ENCODE measurements at places on chromosomes 5 and 9.

DNA sequence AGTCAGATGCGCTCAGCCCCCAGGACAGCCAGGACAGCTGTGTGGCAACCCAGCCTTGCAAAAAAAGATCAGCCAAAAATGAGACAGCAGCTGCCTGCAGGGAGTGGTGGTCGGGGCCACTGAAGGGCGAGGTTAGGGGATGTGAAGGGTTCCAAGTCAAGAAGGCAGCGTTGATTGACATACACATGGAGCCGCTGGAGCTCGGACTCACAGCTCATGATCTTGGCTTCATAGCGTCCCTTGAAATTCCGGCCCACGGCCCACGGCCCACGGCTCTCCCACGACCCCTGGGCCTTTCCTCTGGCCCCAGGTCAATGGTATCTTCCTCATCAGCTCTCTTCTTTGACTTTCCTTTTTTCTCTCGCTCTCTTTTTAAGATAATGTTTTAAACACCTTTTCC lies 390.0 kb upstream of the IRX4 start:
- no peak for DNase-seq

GRCh38 chr5:150303660-150304386 lies 1.1 kb upstream of the ARSI start:
- no peak for DNase-seq

DNA sequence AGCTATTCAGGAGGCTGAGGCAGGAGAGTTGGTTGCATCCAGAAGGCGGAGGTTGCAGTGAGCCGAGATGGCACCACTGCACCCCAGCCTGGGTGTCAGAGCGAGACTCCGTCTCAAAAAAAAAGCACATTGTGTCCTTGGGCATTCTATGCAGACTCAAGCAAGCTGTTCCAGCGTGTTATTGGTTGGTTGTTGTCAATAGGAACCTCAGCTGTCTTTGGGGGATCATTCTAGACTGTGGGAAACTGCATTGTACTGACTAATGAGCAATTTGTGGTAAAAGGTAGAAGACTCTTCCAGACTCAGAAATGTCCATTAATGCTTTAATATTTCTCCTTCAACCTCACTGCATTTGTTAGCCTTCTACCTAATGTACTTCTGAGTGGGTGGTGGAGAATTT lies 379.5 kb upstream of the GRAMD2B start:
- DNase-seq: no peak

GRCh38 chr5:158718738-158719505 lies 380.8 kb downstream of the EBF1 start:
- no peak for DNase-seq

DNA sequence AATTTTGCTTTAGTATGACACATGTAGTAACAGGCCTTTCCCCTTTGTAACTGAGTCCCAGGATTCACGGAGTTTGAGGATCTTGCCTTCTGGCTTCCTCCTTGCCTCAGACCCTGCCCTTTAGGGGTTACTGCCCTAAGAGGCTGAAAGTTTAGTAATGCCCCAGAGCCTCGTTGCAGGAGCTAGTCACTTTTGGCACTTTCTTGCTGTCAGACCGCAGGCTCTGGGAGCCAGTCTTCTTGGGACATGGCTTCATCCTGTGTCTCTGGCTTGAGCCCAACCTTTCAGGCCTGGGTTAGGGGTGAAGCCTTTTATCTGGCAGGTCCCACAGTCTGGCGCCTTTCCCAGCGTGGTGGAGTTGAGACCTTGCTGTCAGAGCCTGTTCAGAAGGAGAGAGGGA lies 185.6 kb upstream of the DMRT1 start:
- DNase-seq: no peak

GRCh38 chr9:136854113-136854841 lies 2.1 kb downstream of the MAMDC4 start:
- DNase-seq: no peak

- DNase-seq: no peak
Measured at GRCh38 chr5:98921947-98922505, 6.8 kb downstream of the CHD1 start.

- DNase-seq: no peak
Measured at GRCh38 chr5:96565582-96566265, 96.5 kb upstream of the CAST start.

DNA sequence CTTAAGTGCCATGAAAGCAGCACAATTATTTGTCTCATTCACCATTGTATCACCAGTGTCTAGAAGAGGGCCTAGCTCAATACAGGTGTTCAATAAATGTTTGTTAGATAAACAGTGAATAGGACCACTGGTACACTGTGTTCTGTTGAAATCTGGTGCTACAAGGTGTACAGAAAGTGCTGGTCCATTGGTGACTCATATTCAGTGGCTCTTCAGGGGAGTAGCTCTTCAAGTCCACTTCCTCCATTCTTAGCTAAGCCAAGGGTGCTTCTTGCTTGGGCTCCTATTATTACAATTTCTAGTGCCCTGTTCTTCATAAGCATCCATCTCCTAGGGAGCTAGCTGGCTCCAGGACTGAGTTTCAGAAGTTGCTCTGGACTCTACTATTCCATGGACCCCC lies 6.4 kb upstream of the FCHO2 start:
- no peak for DNase-seq

- peak; percentile 16 for DNase-seq
Measured at GRCh38 chr5:132009706-132010405, 1.6 kb downstream of the ACSL6 start.

DNA sequence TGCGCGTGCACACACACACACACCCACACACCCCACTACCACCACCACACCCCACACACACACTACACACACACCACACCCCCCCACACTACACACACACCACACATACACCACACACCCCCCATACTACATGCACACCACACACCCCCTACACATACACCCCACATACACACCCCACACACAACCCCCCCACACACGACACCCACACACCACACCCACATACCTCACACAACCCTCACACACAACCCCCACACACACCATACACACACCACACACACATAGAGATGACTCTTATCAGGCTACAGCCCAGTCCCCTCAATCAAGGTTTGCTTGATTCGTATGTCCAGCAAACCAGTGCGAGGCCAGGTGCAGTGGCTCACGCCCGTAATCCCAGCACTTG lies 25.7 kb downstream of the SLC46A2 start:
- no peak for DNase-seq

- no peak for DNase-seq
Measured at GRCh38 chr5:6194906-6195612, 183.3 kb downstream of the MED10 start.

- DNase-seq: no peak
Measured at GRCh38 chr9:123174887-123175518, 93.4 kb downstream of the STRBP start.

GRCh38 chr9:33785914-33786313 lies 9.4 kb upstream of the PRSS3 start:
- no peak for DNase-seq

DNA sequence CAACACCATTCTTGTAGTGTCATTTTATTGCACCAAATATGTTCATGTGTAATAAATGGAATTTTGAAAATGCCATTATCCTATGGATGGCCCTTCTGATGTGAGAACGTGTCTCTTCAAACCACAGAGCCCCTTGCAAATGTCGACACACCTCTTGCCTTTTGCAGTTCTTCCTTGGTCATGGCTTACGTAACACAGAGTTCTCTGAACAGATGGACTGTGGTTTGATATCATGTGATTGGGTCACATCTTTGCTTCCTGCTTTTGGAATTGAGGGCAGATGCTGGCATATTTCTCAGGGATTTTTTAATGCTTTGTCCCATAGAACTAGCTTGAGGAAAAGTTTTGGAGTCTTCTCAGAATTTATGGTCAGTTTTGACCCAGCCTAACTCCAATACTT lies 4.6 kb downstream of the TGFBR1 start:
- no peak for DNase-seq

DNA sequence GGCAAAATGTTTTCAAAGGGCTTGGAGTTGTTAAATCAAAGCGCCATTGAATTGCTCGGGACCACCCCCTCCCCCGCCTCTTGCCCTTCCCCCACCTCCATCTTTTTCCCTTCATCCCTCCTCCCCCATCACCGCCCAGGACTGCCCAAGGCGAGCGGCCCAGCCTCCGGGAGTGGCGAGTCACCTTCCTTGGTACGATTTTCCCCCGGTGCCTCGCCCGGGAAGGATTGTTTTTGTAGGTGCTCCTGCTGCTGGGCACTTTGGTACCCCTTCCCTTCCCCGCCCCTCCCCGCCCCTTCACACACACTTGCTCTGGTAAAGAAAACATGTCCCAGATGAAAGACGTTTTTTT lies 61.2 kb downstream of the TMEM174 start:
- DNase-seq: no peak

- DNase-seq: no peak
Measured at GRCh38 chr5:14109041-14109747, 33.9 kb upstream of the TRIO start.

DNA sequence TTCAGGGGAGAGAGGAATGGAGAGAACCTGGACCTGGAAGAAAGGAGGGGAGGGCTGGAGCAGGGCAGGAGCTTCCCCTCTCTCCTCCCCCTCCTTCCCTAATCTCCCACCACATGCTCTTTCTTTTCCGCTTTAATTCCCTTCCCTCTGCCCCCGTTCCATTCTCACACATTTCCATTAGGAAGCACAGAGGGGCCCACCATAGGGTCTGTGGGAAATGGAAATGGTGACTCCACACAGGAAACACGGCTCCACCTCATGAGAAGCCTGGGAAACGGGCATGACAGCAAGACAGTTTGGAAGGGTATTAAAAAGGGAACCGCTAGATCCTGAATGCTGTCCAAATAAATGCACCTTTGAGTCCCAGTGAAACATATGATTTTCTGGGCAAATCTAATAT lies 64.9 kb upstream of the ENTREP1 start:
- no peak for DNase-seq

DNA sequence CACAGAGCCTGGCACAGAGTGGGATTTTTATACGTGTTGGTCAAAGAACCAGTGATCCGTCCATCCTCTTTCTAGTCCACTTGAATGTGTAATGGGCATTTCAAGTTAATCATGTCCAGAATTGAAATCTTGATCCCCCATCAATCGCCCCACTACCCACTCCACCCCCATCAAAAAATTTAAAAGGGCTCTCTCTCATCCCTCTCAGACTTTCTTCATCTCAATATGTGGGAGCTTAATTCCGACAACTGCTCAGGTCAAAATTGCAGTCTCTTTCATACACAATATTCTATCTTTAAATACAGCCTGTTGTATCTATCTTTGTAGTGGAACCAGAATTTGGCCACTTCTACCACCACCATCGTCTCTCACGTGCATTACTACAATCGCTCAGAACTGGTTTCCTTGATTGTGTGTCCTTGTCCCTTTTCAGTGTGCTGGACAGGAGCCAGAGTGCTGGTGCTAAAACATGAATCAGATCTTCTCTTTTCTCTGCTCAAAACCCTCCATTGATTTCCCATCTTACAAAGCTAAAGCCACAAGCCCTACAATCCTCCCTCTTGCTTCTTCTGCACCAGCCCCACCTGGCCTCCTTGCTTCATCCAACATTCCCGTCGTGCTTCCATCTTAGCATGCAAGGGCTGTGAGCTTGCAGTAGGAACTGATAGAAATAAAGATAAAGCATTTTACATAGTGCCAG lies 786 bp upstream of the KIF3A start:
- no peak for DNase-seq

DNA sequence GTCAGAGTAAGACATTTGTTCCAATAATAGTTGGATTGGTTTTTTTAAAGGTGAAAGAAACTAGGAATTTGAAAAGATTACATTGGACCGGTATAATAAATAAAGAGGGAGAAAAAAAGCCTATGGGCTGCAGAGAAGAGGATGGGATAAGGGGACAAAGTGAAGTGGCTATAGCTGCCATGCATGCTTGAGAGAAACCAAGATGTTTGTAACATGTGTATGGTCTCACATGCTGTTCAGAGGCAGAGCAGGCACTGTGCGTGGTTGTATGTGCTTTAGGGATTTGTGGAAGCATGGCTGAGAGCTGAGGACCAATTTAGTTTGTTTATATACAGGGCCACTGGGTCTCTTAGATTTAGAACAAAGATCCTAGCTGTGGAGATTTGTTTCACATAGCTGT lies 32.7 kb downstream of the LNPEP start:
- DNase-seq: no peak

Measured in activated naive CD4-positive, alpha-beta T cell treated with anti-CD3 and anti-CD28 coated beads, Interleukin-2, amount 10 ng/mL, durations not matched to agents 7 days and 5 days (primary cell).